Mesenchymal stem cell (in vitro differentiated cells and primary cell): ENCODE measurements at places on chromosomes 16 and 17.

DNA sequence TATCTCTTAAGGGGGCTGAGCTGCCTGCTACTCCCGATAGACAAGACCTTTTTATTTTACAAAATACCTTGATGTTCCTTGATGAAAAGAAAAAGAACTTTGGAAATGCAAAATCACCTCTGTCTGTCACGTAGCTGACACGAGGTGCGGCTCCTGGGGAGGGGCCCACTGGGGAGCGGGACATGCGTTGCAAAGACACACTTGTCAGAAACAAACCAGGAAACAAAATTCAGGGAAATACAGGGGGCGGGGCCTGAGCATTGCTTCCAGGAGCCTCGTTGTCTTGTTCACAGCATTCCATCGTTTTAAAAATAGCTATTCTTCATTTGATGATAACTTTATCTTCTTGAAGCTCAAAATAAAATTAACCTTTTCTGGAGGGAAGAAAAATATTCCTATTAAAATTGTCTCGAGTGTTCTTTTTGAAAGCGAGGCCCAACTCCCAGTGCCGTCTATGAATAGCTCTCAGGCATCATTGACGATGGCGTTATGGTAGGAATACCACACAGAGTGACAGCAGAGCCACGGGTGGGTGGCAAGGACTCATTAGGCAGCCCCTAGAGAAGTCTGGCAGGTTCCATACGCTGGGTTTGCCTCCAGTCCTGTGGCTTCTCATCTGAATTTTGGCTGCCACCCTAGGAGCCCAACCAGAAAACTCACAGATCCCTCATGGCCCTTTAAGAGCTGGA is 286.9 kb downstream of the CPPED1 start:
- DNase-seq = no peak

DNA sequence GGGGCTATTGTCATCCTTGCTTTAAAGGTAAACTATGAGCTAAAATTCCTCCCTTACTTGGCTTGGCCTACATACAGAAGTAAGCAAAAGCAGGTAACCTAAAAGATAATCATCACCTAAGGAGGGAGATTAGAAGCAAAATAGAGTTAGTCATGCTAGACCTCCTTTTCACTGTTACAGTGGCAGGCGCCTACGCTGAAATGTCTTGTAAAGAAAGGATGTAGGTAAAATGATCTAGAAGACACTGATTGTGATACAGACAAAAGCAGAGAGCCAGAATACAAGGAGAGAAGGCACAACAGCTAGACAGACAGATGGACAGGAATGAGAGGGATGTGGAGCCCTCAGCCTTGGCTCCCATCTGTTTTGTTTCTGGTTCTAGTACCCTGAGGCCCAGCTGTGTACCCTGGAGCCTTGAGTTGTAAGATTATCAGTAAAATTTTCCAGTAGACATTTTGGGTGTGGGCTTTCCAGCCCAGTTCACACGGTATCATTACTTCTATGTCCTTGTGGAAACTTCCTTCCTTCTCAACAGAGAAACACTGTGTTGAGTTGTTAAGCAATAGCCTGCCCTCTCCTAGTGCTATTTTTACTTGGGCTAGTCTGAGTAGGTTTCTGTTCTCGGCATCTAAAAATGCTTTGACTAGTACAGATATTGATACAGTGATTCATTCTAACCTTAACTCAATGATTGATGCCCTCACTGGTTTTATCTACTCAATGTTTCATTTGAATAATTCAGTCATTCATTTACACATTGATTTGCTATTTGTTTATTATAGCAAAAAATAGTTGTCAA is 7.7 kb upstream of the C16orf78 start:
- no peak for DNase-seq

DNA sequence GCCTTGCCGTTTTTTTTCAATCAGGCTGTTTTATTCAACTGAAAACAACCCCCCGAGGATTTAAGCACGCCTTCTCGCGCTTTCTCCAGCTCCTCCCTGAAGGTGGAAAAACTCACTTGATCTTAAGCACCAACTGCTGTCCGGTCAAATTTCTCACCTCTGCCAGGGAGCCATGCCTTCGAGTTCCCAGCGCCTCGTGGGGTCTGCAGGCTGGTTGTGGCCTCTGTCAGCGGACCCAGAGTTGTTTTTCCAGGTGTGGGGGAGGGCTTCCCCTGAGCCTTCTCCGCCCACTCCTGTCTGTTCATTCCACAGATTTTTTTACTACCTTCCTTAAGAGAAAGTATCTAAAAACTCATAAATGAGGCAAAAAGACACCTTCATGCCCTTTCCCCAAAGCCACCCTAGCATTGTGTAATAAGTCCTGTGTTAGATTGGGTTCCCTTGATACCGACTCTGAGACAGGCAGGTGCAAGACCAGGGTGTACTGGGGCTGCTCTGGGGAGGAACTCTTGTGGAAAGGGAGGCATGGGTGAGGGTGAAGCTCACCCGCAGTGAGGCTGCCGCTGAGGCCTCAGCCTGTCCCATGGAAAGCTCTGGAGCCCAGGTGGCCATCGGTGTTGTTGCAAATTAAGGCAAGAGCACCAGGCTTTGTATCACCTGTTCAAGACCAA is 101.6 kb downstream of the AXIN2 start:
- DNase-seq = no peak

DNA sequence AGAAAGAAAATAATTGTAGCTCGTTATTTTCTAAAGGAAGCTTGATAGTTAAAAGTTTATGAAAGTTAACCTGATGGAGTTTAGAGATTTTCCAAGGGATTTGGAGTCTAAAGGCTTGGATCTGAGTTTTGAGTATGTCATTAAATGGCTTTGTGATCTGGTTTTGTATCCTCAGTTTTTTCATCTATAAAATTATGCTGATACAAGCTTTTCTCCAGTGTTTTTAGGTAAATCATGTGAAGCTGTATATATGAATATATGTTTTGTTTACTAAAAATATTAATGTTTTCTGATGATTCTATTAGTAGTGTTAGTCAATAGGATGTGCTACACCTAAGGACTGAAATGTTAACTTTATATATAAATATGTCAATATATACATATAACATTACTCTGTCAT is 727.8 kb downstream of the CDH11 start:
- DNase-seq = no peak

- no peak for DNase-seq
These were observed 190.0 kb downstream of the FOXL1 start for GRCh38 chr16:86768228-86768791.

- peak; percentile 58 for DNase-seq
These were observed 190.0 kb downstream of the C16orf95 start for GRCh38 chr16:87127061-87127765.

GRCh38 chr17:1872976-1873375 is 43.2 kb downstream of the RPA1 start:
- no peak for DNase-seq

GRCh38 chr17:1995321-1995892 is 29.7 kb downstream of the RTN4RL1 start:
- DNase-seq = no peak

DNA sequence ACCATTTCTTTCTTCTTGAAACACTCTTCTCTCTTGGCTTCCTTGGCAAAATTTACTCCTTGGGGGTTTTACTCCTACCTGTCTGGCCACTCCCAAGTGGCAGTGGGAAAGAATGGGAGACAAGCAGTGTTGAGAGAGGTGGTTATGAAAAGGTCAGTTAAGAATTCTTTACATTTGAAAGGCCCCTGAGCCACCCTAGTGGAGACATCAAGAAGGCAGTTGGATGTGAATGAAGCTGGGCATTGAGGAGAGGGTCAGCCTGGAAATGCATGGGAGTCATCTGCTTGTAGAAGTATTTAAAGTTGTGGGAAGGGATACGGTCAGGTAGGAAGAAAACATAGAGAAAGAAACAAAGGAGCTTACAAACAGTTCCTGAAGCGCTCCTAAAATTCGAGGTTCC is 42.3 kb upstream of the CCNF start:
- DNase-seq = no peak

- no peak for DNase-seq
These were observed 8.0 kb downstream of the SEZ6 start for GRCh38 chr17:28997806-28998205.

DNA sequence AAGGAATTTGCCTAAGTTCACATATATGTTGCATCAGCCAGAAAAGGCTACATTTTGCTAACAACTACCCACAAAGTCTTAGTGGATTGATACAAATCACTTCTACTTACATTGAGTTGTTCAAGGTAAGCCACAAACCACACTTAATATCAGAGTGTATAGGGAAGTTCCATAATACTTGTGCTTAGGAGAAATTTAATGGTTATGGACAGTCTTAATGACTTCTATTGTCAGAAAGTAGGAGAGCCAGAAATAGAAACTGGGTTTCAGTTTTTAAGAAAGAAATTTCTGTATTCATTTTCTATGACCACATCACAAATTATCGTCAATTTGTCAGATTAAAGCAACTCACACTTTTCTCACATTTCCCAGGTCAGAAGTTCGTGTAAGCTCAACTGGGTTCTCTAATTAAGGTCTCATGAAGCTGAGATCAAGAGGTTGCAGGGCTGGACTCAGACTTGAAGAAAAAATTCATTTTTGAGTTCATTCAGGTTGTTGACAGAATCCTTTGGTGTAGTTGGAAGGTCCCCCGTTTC is 695.7 kb downstream of the CDH11 start:
- no peak for DNase-seq

- DNase-seq = no peak
These were observed 6.3 kb downstream of the SNX20 start for GRCh38 chr16:50674831-50675230.

- DNase-seq = no peak
These were observed 2111.5 kb downstream of the TP53TG3F start for GRCh38 chr16:35570946-35571345.
